Activated T-cell treated with anti-CD3 and anti-CD28 coated beads for 24 hours (primary cell): ENCODE measurements at places on chromosomes 3 and 15.

DNA sequence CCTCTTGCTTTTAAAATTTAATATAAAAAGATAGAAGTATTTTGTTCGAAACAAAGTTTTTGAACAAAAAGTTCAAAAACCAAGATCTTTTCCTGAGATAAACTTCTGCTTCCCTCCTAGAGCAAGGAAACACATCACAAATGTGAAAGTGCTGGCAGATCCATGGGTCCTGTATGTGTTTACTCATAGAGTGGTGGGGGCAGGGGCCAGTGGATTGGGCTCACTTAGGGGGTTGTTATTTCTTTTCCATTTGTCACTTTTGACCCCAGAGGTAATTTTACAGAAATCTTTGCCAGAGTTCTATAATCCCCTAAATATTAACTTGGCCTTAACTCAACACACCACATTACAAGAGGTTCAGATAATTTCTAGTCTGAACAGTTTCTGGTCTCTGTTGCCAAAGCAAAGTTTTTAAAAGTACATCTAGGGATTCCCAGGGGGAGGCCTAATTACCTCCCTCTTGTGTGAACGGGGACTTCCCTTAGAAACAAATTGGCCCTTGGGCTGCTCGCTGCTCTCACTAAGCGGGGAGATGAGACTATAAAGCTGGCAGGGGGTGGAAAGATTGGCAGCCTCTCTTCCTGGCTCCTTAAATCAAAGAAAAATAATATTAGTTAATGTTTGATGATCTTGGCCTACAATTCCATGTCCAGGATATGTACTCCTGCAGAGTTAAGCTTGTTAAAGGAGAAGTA lies 66.8 kb upstream of the PTX3 start:
- DNase-seq, result no peak

DNA sequence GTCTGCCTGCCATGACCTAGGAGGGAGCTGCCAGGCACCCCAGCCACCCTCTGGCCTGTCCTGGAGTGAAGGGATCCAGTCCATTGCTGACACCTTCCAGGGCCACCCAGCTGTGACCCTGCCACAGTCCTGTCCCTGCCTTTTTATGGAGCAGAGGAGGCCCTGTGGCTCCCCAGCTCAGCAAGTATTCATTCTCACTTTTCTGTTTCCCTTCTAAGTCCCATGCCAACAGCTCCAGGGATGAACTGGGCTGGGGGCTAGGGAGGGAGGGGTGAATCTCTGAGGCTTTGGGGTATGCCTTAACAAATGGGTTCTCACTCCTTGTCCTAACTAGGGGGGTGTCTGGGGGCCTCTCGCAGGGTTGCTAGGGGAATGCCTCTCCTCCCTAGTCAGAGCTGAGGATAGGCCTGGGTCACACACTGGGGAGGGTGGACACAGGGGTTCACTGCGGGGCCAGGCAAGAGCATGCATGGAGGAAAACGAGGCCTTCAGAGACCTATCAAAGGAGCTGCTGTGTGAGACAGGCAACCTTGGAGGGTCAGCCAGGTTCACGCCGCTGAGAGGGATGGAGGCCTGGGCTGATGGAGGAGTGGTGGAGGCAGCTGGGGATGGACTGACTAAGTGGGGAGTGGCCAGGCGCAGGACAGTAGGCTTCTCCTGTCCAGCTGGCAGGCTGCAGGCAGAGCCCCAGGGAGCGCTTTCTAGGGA lies 31.8 kb downstream of the EPHB3 start:
- no peak for DNase-seq

GRCh38 chr15:41640985-41641384 lies 19.2 kb upstream of the MGA start:
- DNase-seq, result no peak

GRCh38 chr15:94445566-94446160 lies 214.3 kb downstream of the MCTP2 start:
- no peak for DNase-seq

- no peak for DNase-seq
These were observed 22.3 kb upstream of the ACP3 start for GRCh38 chr3:132294906-132295305.

- peak; percentile 41 for DNase-seq
These were observed 775 bp downstream of the C3orf33 start for GRCh38 chr3:155805204-155805801.

DNA sequence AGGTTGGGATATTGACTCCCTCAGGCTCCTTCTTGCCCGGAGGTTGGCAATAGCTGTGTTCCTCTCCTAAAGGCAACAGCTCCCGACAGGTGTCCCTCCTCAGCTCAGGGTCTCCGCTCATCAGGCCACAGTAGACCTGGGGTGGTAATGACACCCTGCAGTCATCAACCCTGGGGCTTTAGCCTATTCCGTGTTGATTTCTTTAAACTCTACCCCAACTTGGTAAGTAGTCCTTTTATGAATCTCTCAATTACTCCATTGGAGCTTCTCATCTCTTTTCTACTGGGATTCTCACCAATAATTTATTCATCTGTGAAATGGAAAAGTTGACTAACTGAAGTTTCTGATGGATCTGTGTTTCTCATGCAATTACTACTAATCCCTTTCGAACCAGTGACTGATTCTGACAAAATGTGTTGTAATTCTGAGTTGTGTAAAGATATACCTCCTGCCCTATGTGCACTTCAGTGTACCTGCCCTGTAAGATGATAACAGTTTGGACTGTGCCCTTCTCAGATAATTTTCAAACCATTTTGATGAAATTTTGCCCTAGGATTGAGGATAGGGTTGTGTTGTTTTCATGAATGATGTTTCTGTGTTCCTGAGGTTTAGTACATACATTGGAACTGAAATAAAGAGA lies 89.7 kb downstream of the RPL39L start:
- DNase-seq, result no peak

DNA sequence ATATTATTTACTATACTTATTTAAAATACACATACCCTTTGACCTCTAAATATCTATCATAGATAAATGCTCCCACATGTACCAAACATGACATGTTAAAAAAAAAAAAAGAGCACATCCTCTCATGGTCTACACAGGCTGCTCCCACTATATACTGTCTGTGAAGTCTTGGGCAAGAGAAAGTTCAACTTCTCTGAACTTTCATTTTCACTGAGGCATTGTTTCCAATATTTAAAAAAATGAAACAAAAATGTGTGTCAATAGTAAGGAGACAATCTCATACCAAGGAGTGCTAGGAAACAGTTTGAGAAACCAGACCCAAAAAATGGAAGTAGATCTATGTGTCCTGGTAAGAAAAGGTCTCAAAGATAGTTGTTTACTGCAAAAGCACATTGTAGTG lies 29.3 kb downstream of the SLC4A7 start:
- no peak for DNase-seq

- no peak for DNase-seq
These were observed 181.8 kb downstream of the MCTP2 start for GRCh38 chr15:94412979-94413746.

DNA sequence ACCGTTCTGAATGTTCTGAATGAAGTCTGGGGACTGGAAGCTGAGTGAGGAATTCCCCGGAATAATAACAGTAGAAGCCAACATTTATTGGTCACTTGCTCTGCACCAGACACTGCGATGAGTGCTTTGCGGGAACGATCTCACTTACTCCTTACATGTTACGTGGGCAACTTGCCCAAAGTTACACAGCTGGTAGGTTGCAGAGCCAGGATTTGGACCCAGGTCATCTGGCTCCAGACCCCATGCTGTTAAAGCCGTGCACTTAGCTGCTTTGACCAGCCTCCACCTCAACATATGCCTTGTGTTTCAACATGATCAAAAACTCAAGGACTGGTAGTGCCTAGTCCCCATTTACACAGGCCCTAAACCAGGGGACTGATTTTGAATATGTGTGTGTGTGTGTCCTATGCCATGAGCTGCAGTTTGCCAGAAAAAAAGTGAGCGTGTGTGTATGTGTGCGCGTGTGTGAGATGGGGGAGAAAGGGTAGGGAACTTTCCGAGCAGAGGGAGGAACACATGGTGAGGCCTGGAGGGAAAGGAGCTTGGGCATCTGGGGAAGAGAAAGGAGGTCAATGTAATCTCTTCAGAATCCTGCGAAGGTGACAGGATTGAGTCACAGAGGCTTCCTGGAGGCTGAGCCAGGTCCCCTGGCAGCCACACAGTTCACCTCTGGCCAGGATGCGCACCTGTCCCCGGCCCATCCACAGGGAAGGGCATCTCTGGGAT lies 28.9 kb downstream of the LINGO1 start:
- no peak for DNase-seq

DNA sequence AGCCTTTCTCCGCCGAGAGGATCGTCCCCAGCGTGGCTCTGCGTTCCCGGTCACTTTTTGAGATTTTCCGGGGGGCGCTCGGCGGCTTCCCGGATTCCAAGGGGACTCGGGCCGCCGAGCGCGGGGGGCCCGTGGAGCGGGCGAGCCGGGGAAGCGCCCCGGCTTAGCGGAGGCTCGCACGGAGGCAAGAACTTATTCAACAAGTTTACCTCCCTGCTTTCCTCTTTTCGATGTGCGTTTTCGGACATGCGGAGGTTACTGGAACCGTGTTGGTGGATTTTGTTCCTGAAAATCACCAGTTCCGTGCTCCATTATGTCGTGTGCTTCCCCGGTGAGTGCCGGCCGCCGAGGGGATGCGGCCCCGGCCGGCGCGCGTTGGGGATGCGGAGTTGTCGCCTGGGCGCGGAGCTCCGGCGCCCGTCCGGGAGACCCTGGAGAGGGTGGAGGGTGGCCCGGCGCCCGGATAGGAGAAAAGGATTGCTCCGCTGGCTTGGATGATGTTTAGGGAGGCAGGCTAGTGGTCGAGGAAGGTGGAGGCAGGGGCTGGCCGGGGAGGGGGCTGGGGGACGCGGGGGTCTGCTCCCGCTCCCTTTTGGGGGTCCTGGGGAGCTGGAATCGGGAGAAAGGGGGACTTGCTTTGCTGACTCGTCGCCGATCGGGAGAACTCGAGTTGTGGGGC lies 810 bp downstream of the PTPRG start:
- DNase-seq, result no peak

DNA sequence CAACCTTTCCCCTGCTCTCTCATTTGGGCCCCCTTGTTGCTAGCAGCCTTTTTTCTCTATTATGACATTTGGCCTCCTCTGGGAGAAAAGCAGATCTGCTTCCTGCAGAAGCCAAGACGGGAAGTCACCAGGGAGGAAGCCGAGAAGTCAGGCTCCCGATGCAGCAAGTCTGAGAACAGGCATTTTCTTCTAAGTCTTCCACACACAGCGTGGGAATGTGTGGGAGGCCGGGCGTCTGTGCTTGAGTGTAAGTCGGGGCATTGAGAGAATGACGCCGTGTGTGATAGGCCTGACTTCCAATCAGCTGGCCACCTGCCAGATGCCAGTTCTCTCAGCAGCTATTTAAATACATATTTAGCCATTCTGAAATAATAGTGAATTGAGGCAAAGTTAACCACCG lies 75.8 kb upstream of the FAM98B start:
- no peak for DNase-seq

GRCh38 chr15:74257105-74257504 lies 21.0 kb downstream of the CCDC33 start:
- no peak for DNase-seq

GRCh38 chr3:20072422-20072821 lies 32.2 kb downstream of the KAT2B start:
- DNase-seq, result no peak

DNA sequence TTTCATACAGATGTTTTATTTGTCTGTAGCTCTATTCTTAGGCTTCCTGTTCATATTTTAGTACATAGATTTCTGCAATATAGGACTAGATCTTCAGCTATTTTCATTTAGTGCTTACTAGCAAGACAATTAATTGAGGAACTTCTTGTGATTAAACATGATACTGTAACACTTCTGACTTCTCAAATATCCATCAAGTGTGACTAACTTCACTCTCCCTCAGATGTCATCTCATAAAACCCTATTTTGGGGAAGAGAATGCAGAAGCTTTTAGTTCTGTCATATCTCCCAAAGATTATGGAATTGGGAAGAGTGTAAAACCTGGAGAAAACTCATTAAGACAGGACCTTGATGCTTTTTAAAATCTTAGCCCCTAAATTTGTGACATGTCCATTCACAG lies 28.6 kb upstream of the GOLIM4 start:
- no peak for DNase-seq

GRCh38 chr3:152696962-152697361 lies 138.0 kb upstream of the P2RY1 start:
- DNase-seq, result no peak

DNA sequence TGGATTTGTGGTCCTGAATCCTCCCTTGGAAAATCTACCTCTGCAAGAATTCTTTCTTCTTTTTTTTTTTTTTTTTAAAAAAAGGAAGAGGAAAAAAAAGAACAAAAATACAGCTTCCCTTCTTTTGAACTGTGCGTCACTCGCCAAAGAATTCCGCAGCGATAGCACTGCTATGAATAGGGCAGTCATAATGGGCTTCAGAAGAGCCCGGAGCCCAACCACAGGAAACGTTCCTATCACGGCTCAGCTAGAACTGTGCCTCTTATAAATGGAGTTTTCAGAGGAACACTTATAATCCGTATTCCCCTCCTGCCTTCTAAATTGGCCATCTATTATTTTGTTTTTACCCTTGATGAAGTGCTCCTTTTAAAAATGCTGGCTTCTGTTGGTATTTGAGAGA lies 227.7 kb downstream of the ADAMTS17 start:
- no peak for DNase-seq

DNA sequence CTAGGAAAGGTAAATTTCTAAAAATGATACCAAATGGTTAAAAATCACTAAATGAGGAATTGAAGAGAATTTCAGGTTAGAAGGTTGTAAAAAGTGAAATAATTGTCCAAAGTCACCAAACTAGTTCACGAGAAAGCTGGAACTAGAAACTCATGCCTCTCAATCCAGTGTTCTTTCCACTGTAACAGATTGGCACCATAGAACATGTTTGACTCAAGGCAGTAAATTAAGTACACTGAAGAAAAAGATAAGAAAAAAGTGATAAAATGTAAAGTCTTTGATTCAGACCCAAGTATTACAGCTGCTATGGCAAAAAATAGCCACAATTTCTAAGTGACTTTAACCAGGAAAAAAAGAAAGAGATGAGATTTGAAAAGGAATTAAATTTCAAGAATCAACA lies 26.5 kb downstream of the ZBTB20 start:
- no peak for DNase-seq

- DNase-seq, result no peak
These were observed 5.2 kb downstream of the GPX1 start for GRCh38 chr3:49352890-49353421.

DNA sequence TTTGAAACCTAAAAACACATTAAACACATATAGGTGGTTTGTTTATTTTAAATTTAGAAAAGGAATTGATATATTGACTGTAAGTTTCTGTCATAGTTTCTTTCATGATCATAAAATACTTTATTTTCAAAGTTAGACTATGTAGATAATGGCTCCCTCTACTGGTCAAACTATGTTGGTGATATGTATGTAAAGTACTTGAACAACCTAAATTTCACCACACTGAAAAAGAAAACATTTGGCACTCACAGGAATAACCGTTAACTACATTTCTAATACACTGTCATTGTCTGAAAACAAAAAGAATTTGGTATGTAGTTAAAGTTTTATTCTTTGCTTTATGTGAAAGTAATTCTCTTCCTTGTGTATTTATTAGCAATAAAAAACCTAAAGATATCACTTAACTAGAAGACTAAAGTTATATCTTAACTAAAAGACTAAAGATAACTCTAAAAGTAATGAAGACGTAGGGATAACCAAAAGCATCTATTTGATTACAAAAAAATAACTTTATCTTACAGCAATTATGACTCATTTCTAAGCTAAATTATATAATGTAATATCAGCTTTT lies 427.5 kb downstream of the VGLL3 start:
- DNase-seq, result no peak
